ENCODE measurements at places on chromosomes 1 and 21.

GRCh38 chr1:7376676-7377075 is 394.4 kb upstream of the VAMP3 start:
- no peak for DNase-seq

DNA sequence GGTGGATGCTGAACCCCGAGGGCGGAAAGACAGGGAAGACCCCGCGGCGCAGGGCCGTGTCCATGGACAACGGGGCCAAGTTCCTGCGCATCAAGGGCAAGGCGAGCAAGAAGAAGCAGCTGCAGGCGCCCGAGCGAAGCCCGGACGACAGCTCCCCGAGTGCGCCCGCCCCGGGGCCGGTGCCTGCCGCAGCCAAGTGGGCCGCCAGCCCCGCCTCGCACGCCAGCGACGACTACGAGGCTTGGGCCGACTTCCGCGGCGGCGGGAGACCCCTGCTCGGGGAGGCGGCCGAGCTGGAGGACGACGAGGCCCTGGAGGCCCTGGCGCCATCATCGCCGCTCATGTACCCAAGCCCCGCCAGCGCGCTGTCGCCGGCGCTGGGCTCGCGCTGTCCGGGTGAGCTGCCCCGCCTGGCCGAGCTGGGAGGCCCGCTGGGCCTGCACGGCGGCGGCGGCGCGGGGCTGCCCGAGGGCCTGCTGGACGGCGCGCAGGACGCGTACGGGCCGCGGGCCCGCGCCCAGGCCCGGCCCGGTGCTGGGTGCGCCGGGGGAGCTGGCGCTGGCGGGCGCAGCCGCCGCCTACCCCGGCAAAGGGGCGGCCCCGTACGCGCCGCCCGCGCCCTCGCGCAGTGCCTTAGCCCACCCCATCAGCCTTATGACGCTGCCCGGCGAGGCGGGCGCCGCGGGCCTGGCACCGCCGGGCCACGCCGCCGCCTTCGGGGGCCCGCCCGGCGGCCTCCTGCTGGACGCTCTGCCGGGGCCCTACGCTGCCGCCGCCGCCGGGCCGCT is 20.7 kb downstream of the FOXO6 start:
- DNase-seq = peak; percentile 37

GRCh38 chr1:229297746-229298145 is 26.8 kb downstream of the RAB4A start:
- DNase-seq = no peak

DNA sequence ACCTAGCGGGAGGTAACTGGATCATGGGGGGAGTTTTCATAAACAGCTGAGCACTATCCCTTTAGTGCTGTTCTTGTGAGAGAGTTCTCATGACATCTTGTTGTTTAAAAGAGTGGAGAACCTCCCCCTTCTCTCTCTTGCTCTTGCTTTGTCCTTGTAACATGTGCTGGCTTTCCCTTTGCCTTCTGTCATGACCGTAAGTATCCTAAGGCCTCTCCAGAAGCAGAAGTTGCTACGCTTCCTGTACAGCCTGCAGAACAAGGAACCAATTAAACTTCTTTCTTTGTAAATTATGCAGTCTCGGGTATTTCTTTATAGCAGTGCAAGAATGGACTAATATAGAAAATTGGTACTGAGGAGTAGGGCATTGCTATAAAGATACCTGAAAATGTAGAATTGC is 515.6 kb downstream of the NEGR1 start:
- no peak for DNase-seq

GRCh38 chr21:40472013-40472412 is 374.9 kb downstream of the DSCAM start:
- no peak for DNase-seq

DNA sequence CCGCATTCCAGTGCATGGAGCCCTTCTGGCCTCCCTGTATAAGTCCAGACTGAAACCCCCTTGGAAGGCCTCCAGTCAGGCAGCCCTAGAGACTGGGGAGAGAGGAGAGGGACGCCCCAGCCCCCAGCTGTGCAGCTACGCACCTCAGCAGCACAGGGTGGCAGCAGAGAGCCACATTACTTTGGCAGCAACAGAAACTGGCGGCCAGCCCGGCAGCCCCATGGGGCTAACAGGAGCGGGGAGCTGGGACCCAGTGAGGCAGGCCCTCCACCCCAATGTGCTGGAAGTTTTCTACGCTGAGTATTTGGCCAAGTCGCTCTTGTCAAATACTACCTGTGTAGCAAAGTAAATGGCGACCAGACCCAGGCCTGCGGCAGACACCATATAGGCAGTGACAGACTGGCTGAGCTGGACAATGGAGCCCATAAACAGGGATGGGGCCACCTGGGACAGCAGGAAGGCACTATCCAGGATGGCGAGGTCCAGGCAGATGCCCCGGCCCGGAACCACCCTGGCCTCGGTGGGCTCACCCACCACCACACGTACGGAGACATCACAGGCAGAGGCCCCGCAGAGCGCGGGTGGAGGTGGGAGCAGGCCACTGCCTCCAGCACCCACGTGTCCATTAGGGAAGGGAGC is 21.2 kb downstream of the SLC45A3 start:
- DNase-seq = peak; percentile 69

DNA sequence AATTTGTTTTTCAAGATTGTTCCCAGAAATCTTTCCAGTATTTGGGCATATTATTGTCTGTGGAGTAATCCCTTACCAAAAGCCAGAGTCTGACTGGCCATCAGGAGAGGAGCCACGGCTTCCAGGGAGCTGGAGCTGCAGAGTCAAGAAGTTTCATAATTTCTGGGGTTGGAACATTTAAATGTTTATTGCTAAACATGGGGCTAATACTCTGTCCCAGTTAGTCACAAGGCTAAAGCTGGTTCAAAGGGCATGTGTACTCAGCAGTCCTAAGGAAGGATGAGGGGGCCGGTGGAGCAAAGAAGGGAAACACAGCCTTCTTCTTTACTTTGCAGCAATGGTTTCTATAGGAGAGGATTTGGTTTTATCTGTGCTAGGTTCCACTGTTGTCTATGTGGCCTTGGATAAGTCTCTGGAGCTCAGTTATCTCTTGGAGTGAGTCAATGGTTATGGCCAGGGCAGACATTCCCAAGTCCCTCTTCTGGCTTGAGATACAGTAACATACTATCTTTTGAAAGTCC is 9.5 kb downstream of the DENND2D start:
- DNase-seq = no peak

DNA sequence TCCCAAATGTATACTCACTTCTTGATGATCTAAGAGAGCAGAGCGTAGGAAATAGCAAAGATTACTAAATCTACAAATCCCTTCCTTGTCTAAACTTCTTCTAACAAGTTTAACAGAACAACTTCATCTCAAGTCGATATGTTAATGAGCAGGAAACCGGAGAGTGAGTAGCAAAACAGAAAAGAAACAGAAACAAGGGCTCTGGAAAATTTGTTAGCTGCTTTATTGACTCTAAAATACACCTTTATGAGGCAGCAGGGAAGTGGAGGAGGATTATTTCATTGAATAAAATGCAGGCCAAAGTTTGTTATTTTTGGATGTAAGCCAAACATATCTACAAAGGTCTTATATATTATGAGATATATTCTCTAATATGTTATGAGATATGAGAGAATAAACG is 192.4 kb downstream of the LRRIQ3 start:
- no peak for DNase-seq

GRCh38 chr1:48756683-48757316 is 19.9 kb downstream of the BEND5 start:
- DNase-seq = no peak
